M059J (cell line): ENCODE measurements at places on chromosomes 6 and 20.

- DNase-seq: peak; percentile 39
Measured at GRCh38 chr20:11553603-11554002, 364.1 kb upstream of the BTBD3 start.

DNA sequence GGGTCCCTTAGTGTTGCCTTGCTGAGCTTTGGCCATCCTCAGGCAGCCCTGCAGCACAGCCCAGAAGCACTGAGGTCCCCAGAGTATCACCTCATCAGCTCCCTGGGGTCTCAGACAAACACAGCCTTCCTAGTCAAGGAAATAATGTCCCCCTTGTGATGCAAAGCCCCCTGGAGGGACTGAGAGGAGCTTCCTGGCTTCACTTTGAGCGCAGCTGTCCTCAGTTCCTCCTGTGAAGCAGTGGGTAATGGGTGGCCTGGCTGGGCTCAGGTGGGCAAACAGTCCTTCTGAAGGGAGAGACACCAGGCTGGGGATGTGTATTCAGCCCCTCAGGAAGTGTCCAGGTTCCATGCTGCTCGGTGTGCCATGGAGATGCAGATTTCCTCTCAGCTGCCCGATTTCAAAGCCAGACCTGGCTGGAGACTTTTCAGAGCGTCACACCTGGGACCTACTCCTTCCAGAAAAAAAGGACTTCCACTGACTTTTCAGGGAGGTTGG is 79.2 kb upstream of the FOXA2 start:
- no peak for DNase-seq

DNA sequence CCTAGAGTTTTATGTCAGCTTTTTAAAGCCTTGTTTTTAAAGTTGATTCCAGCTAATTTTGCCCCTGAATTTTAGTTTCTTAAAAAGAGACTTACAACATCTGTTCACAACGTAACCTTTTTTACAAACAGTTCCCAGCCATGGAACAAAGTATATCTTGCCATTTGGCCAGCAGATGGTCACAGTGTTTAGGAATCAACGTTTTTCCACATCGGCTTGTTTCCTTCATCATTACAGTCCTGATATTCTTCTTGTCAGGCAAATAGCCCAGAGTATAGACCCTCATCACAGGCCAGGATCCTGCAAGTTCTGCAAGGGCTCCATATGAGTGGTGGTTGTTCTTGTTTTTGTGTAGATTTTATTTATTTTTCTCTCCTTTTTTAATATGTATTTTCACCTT is 341.7 kb upstream of the HTR1E start:
- no peak for DNase-seq

DNA sequence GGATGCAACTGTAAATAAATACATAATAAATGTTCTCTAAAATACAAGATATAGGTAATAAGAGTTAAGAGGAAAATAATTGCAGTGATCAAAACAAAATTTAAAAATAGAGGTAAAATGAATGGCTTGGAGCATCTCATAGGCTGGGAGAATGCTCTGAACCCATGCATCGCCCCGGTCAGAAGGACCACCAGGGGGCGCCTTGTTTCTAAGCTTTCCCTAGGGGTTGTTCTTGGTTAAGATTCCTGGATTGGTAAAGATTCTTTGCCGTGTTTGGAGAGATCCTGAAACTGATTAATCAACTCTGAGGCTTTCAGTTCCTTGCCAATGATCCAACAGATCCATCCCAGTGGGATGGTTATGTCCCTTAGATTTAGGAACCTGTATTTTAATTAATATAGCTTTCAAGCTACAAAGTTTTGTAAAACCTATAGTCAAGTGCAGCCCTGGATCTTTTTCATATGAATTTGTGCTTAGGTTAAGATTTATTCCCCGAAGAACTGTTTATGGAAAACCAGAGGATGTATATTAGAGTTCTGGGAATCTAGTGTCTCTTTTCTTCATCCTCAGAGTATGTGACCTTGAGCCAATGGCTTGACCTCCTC is 45.3 kb upstream of the PRELID3B start:
- peak; percentile 65 for DNase-seq

DNA sequence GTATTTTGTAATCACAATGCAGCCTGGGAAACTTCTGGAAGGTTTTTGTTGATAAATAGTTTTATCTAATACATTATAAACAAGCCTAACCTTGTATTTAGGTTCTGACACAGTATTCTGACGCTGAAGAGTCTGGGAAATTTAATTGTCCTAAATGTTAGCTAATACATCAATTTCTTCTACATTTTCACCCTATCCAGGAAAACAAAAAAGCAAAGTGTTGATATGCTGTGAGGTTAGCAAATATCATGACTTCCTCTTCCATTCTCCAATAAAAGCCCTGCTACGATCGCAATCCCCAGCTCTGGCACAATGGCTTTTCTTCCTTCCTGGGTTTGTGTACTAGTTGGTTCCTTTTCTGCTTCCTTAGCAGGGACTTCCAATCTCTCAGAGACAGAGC is at the start of gene C6orf58:
Gene C6orf58, plus strand, starts transcription at position 301 of the 400 bp plus-strand sequence. Its CDS starts 12 bp downstream, at position 313.
- no peak for DNase-seq

DNA sequence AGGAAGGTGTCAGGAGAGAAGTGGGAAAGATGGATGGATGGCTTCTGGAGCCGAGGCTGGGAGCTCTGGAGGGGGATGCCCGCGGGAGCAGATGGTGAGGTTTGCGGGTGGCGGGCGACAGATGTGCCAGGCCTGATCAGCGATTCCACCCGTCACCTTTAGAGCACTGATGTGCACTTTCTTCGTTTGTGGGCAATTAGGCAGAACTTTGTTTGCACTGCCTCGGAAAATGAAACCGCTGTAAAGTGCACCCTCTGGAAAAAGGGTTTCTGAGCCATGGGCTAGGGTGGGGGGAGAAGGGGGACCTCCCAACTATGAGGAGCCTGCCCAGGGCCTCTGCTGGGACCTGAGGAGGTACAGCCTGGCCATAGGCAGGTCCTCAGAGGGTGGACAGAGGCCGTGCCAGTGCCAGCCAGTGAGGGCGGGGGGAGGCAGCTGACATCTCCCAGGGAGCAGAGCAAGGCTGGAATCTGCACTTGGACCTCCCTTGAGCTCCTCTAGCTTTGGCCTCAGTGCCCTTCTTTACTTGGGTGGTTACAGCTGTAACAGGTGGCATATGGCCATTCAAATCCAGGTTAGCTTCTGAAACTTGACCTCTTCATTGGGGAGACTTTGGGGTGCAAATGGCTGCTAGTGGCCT is 58.7 kb downstream of the CD40 start:
- no peak for DNase-seq

GRCh38 chr6:6312901-6313441 is 7.5 kb downstream of the F13A1 start:
- no peak for DNase-seq

DNA sequence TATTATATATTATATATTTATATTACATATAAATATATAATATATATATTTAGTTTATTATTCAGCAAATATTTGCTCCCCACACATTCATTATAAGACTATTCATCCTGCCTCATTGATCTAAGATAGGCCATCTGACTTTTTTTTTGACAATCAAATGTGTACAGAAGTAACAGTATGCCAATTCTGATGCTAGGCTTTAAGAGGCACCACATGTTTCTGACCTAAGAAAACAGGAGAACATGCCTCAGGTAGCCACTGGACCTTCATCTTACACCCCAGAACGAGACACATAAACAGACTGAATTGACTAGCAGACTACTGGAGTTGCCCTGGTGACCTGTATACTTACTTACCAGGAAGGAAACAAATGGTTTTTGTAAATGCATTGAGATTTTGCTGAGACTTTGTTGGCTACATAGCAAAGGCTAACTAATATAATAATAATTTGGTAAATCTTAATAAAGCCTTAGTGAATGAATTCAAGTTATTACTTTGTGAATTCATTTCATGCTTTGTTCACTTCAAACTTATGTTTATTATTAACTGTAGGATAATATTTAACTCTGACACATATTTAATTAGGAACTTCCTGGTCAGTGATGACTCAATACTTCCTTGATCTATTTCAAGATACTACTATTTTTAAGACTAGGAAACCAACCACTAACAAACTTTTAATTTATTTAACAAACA is 13.4 kb upstream of the MYO6 start:
- peak; percentile 81 for DNase-seq

DNA sequence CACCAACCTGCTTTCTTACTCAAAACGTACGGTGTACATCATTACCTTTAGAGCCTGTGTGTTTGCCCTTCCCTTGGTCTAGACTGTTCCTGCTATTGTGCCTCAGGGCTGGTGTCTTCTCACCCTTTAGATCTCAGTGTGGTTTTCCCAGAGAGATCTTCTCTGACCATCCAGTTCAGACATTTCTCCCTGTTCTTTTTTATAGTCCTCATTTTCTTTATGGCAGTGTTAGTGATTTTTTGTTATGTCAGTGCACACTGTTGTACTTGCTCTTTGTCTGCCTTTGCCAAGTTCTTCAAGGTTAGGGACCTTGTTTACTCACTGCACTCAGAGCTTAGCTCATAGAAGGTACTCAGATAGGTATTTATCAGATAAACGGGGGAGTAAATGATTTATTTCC is 82.8 kb downstream of the ATRN start:
- no peak for DNase-seq

- no peak for DNase-seq
Measured at GRCh38 chr6:88459189-88459588, 293.0 kb upstream of the CNR1 start.

DNA sequence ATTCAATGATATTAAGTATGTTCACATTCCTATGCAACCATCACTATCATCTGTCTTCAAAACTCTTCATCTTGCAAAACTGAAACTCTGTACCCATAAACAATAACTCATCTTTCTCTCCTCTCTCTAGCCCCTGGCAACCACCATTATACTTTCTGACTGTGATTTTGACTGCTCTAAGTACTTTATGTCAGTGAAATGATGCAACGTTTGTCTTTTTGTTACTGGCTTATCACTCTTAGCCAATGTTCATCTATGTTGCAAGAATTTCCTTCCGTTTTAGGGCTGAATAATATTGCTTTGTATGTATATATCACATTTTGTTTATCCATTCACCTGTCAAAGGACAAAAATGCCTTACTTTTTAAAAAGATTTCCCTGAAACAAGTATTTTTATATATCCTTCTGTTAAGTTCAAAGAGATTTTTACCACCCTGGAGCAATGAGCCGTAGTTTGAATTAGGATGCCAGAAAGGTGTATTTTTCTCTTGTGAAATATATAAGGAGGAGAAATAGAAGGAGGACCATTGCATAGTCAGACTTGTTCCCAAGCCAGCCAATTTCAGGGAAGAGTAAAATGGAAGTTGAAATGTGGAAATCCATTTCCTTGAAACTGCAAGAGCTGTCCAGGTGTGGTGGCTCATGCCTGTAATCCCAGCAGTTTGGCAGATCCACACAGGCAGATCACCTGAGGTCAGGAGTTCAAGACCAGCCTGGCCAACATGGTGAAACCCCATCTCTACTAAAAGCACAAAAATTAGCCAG is 4.0 kb upstream of the CGAS start:
- DNase-seq: no peak

DNA sequence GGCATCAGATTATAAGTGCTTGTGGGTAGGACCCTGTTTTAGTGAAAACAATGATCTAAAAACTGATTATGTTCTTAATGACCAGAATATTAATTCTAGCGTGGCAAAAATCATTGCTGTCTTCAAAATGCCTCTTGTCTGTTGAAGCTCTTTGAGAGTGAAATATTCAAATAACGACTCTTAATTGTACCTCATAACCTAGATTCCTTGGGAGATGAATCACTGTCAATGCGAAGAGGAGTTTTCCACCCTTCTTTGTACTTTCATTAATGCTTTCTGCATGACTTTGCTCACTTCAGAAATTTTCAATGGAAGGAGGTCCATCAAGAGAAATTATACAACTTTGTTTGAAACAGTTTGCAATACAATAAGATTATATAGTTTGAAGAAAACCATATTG is 71.5 kb downstream of the CRYBG1 start:
- peak; percentile 59 for DNase-seq

- no peak for DNase-seq
Measured at GRCh38 chr6:116307633-116308032, 27.9 kb upstream of the TSPYL1 start.

- DNase-seq: no peak
Measured at GRCh38 chr20:46933150-46933549, 38.5 kb downstream of the EYA2 start.

DNA sequence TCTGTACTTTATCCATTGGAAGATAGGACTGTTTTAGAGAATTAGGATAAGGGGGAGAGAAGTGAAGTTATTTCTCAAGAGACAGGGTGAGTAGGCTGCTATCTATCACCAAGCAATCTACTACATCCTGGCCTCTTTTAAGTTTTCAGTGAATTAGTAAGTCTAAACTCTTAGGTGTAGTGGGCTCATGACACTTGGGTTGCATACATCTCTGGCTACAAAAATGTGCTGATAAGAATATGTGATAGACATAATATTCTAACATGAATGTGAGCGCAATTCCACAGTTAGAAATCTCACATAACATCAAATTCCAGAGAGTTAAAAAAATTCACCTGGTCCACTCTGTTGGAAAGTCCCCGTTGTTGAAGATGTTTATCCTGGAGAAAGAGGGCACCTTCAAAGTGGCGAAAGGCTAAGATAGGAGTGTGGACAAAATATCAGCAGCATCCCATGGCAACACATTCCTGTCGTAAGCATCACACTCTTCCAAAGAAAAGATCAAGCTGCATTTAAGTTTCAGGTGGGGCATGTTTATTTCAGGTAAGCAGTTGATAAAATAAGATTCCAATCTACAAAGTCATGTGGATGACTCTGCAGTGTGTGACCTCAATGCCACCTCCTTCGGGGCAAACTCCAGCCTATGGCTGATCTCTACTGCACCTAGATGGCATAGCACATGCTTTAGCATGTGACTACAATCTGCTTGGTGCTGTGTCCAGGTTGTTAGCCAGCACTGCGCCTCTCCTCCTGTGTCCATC is 111.7 kb upstream of the NEDD9 start:
- peak; percentile 91 for DNase-seq

GRCh38 chr6:107753778-107754177 is 70.3 kb downstream of the SCML4 start:
- no peak for DNase-seq

DNA sequence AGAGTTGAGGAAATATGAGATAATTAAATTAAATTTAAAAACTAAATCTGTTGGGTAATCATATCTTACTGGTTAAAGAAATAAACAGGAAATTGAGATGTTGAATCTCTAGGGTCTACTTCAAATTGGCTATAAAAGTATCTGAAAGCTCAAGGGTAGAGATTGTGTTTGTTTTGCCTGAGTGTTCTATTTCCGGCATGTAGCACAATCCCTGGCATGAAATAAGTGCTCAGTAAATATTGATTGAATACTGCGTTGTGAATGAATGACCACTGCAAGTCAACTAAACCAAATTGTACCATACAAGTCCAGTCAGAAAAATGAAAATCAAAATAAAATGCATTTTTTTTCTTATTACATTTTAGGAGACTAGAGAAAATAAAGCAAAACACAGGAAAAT is 709.8 kb downstream of the EPM2A start:
- no peak for DNase-seq

- DNase-seq: no peak
Measured at GRCh38 chr6:35264550-35265274, 5.2 kb downstream of the ZNF76 start.

DNA sequence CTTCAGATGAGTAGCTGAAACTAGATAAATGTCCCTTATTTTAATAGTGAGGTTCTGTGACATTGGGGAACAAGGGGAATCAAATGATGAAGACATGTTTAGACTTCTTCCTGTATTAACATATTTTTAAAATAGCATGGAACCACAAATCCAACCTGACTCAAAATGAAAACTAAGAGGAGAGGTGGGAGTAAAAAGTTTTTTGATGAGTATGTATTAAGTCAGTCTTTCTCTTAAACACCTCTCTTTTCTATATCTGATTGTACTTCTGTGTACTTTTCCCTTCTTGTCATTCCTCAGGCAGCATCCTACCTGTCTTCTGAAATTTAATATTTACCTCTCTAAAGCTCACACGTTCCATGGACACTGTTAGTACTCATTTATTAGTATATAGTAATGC is 8.7 kb upstream of the SDHAF4 start:
- no peak for DNase-seq
